NCI-H2107 (cell line): ENCODE measurements at places on chromosomes 2 and 18.

GRCh38 chr2:128305555-128306080 lies 13.1 kb downstream of the HS6ST1 start:
- peak; percentile 63 for DNase-seq

DNA sequence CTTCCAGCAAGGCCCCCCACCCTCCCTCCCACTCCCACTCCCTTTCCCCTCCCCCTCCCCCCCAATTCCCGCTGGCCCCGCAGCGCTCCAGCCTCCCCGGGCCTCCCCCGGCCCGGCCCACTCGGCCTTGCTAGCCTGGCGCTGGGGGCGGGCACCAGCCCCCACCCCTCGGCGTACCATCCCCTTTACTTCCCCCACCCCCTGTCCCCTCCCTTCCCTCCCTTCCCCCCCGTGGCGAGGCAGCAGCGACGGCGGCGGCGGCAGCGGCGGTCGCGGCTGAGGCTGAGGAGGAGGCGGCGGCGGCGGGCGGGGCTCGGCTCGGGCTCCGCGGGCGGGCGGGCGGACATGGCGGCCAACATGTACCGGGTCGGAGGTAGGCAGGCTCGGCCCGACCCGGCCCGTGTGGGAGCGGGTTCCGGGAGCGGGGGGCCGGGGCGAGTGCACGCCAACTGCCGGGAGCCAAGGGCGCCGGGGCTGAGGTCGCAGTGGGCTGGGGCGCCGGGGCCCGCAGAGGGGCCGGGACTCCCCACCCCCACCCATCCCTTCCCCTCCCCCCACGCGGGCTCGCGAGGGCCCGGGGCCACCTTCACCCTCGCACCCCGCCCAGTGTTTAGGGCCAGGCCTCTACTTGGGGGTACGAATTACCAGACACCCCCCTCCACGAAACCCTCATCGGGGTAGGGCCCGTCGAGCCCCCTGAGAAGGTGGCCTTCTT lies at the start of gene MTA3:
Gene MTA3 (plus strand): TSS at position 232 of the 715 bp plus-strand sequence. CDS start 114 bp downstream, at position 346.
- DNase-seq, result peak; percentile 51

GRCh38 chr2:189648846-189649509 lies 12.3 kb upstream of the ASNSD1 start:
- no peak for DNase-seq

DNA sequence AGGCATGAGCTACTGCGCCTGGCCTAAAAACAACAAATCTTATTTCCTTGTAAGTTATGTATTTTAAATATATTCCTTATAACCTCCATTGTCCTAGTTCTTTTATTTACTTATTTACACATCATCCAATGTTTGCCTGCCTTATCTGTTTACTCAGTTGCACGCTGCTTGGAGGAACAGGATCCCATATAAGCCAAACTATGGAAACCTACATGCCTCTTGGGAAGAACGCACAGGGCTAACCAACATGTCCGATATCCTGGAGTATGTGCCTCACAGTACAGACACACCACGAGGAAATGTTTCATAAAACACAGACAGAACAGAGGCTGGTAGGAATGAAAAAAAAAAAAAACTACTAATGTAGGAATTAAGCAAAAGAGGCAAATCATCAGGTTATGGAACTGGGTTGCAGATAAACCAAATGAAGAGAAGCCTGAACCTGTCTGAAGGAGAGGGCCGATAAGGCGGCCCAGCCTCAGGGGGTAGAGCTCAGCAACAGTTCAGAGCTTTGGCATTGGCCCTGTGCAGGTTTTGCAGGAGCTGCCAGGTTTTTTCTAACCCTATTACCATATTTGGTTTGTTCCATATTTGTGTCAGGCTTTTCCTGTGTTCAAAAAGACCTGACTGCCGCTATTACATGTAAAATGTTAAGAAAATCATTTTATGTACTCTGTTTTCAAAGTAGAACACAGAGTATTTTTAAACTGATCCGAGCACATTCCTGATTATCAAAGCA lies 19.9 kb upstream of the SP3 start:
- DNase-seq, result no peak

GRCh38 chr2:47058003-47058931 lies 96.8 kb downstream of the STPG4 start:
- no peak for DNase-seq

DNA sequence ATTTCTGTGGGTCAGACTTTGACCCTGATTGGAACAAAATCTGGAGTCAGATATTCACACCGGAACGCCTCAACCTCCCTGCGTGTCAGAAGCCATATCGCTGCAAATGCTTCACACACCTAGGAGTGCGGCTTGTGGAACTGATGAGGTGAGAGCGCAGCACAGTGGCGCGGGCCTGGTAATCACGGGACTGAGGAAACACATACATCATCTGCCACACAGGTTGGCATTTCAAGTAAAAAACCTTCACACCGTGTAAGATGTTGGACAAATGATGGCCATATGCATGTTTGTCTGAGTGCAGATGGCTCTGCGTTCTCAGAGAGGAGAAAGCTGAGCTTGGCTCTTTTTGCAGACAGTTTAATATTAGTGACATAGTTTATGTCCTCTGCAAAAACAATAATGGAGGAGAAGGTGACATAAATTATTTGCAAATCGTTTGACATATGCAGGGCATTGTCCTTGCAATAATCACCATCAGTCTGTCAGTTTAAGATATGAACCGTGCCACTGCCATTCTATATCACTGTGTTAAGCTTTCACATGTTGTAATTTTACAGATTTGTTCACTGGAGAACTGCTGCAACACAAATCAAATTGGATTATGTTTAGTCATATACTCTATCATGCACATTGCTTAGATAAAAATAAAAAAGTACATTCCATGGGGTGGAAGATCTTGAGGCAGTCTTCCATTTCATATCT lies 101.4 kb downstream of the MTX2 start:
- DNase-seq, result no peak

DNA sequence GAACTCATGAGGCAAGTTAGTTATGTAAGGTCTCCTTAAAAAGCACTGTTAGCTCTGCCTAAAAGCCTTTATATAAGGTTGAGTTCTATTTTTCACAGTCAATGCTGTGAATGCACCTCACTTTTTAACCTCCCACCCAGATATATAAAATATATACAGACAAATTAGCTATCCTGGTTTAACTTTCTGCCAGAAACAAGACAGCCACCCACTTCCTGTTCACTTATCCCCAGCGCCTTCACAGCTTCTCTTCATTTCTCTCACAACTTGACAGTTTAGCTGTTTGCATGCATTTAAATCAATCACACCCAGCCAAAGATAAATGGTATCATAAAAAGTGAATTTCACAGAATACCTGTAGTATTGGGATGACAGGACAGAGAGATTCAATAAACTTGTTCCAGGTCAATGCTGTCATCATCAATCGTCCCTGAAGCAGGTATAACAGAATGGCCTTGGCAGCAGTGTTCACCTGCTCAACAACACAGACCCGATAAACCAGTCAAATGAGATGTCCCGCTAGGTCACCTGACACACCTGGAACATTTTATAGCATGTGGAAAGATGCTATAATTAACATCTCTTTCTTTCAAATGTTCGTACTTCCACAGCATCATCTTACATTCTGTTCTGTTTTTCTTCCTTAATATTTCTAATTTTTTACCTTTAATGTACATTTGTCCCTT lies 55.7 kb downstream of the RTTN start:
- DNase-seq, result no peak

DNA sequence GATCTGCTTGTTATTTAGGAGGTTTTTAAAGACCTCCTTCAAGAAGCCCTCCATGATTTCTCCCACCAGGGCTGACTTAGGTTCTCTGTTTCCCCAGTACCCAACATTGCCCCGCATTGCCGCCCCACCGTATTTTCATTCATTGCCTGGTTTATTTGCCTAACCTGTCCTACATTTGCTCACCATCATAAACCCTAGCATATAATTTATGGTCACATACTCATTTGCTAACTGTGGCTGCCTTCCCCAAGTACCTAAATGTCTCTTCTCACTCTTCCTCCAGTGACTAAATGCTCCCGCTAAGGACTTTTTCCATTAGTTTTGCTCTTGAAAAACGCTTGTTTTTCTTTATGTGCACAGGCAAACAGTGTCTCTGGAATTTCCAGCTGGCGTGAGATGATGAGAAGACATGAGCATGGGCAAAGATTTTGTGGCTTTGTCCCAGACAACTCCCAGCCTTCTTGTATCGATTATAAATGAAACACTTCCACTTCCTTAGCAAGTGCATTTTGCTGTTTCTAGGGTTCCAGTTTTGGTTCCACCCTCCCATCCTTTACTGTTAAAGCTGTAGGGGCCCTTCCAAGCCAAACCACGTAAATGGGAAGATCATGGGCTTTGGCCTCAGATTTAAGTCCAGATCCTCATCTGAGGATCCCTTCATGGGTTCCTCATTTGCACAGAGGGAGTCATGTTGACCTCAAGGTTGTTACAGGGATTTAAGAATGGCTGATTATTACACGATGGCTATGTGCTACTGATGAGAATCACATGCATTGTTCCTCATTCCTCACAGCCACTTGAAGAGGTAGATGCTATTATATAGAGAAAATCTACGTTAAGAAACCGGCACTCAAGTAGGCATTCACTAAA lies 21.0 kb upstream of the ARMC9 start:
- no peak for DNase-seq

- DNase-seq, result no peak
Observed at GRCh38 chr2:5234563-5234962, 457.6 kb upstream of the SOX11 start.

DNA sequence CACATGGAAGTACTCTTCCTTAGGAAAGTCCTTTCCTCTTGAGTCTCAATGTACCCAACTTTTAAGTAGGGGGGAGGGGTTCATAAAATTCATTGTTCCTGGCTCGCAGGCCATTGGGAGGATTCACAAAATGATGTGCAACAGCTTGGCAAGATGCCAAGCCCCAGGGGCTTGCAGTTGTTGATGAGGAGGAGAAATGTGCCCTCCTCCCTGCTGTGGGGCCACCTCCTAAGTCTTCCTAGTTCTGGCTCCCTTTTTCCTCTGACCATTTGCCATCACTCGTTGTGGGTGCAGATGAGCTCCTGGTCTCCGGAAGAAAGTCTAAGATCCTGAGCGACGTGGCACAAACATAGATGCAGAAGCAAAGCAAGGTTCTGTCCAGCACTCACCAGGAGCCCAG lies 435.4 kb downstream of the EIPR1 start:
- DNase-seq, result no peak

DNA sequence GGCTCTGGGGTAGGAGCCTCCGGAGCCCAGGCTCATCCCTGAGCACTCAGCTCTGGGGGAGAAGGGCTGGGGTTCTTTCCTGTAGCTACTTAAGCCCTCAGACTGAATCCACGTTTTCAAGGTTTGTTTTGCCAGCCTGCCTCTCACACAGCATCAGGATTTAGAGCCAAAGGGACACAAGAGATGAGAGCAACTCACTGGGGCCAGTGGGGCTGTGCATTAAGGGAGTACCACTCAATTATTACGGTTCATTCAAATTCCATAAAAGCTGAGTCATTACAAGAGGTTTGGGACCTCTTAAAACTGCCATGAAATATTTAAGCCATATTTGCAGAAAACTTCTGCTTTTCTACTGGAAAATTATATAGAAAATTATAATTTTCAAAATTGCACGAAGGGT lies 17.1 kb upstream of the SNED1 start:
- DNase-seq, result no peak

DNA sequence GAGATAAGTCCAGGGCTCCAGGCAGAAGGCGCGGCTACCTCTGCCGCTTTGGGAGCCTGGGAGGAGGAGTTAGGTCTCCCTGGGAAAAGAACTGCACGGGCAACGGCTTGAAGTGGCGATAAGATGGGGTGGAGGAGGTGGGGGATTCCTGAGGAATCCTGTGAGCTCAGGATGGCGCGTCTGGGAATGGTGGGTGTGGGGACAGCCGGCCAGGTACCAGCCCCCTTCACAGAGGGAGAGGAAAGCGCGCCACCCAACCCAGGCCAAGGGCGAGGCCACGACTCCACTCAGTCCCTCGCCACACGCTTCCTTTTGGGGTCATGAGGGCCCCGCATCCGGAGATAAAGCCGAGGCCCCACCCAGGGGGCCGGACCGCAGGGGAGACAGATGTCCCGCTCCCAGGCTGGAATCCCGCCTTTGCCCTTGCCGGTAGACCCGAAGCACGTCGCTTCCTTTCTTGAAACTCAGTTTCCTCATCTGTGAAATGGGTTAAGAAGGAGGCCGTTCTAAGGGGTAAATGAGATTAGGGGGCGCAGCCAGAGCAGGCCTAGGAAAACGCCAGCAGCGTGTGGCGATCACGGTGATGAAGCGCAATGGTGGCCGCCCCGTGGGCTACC lies 1.7 kb upstream of the CTDSP1 start:
- DNase-seq, result no peak

GRCh38 chr18:6947338-6948030 lies 170.1 kb downstream of the LAMA1 start:
- no peak for DNase-seq

- DNase-seq, result no peak
Observed at GRCh38 chr2:209511637-209512036, 87.8 kb downstream of the MAP2 start.

GRCh38 chr2:154963511-154963910 lies 265.0 kb downstream of the KCNJ3 start:
- DNase-seq, result no peak

DNA sequence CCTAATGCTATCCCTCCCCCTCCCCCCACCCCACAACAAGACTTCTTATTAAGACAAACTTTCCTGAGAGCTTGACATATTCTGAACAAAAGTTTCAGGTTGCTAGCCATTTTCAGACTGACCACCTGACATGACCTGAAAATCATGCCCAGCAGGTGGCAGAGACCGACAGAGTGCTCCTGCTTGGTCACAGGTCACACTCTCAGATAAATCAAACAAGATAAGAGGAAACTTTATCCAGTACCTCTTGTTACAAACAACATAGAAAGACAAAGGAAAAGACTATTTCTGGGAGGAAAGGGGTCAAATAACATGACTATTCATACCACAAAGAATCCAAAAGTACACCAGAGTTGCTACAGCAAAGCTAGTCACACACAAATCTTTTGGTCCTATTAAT lies 107.4 kb downstream of the TMEM200C start:
- DNase-seq, result no peak

GRCh38 chr2:51071191-51071590 lies 39.3 kb upstream of the NRXN1 start:
- DNase-seq, result no peak

GRCh38 chr2:2805263-2805662 lies 474.2 kb upstream of the MYT1L start:
- DNase-seq, result no peak

DNA sequence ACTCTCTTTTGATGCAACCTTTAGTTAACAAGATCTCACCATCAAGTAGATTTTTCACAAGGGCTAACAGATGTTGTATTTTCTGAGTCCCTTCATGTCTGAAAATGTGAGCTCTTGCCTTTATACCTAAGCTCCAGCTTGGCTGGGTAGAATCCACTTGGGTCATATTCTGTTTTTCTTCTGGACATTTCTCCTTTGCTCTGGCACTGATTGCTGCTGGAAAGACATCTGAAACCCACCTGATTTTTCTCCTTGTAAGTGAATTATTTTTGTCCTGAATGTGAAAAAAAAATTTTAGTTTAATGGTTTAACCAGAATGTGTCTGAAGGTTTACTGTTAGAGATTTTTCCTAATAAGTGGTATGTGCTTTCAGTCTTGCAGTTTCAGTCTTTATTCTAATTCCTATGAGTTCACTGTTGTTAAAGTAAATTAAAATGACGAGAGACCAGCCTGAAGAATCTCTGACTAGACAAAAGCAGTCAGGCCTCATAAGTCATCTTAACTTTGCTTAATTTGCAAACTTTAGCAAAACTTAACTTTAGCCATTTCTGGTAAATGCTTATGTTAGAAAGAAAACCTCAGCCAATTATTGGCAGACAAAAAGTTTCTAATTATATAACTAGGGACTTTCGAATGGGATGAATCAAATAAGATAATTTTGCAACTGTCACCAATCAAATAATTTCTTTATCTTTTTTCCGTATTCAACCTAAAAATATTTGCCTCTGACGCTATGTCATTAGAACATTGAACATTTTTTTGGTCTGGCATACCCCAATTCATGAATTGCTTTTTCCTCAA lies 70.8 kb downstream of the ACAA2 start:
- DNase-seq, result no peak
